ELR (cell line): ENCODE measurements at places on chromosomes 5 and 9.
A peak's percentile ranks its signal among the peaks of the same experiment; 100 is the strongest.

- DNase-seq = no peak
Observed at GRCh38 chr5:4717446-4717845, 422.7 kb upstream of the ADAMTS16 start.

GRCh38 chr5:116939641-116940040, 365.0 kb upstream of the SEMA6A start:
- DNase-seq = no peak

GRCh38 chr5:15021266-15022046, 149.9 kb upstream of the ANKH start:
- peak; percentile 58 for DNase-seq

DNA sequence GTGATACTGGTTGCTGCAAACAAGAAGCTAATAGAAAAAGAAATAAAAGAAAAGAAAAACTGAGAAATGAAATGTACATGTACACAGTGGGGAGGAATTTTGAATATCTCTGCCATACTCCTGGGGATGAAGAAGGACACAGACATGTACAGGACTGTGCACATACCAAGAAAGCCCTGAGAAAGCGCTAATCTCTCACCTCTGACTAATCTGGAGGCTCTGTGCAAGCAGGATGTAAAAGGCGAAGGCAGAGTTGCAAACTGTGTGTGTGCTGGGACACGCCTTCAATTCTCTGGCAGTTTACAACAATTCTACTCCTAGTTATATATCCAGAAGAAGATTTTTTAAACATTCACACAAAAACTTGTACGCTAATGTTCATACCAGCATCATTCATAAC, 211.4 kb downstream of the KIAA0825 start:
- DNase-seq = peak; percentile 8

DNA sequence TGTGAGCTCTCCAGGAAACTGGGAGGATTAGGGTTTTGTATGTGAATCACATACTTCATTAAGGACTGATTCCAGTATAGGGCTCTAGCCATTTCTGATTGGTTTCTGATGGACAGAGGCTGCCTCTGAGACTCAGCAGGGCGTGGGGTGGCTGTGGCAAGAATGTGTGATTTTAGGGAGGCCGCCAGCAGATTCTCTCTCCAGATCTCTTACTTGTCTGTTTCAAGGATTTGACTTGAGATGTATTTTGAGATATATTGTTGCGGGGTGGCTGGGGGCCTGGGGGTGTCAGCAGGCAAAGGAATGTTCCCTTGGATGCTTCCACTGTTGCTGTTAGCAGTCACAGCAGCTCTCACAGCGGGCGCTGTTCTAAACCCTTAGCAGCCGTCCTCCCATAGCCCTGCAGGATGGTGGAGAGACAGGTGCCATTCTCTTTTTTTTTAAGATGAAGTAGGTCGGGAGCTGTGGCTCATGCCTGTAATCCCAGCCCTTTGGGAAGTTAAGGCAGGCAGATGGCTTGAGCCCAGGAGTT, 8.0 kb upstream of the HNRNPAB start:
- DNase-seq = no peak

DNA sequence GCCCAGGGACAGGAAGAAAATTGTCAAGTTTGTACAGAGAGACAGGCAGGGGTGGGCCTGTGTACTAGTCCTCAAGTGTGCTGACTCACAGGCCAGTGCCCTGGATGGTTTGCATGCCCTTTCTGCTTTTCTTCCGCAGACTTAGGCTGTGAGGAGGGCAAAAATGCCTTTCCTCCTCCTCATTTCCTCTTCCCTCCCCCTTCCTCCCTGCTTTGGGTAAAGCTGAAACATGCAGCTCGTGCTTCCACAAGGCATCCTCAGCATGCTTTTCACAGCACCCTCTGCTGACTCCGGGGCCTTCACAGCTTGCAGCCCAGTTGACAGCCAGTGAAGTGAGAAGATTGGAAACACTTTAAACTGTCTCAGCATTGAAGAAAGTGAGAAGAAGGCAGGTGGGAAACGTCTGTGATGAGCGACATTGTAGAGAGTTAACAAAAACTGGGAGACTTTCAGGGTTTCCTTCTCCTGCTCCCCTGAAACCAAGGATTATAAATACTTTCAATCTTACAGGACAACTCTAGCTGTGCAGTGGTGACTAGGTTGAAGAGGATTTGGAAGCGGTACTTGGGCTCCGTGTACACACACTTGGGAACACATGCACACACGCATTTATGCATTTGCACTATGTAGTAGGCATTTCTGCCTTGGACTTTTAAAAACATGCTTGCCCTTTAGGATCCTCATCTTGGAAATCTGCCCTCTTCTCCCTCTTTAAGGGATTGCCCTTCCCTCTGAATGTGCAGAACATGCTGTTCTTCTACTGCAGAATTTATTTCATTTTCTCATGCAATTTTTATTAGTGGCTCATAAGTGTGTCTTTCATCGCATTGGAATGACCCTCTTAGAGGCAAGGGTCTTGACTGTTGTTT, 138.8 kb downstream of the GRIA1 start:
- peak; percentile 98 for DNase-seq

DNA sequence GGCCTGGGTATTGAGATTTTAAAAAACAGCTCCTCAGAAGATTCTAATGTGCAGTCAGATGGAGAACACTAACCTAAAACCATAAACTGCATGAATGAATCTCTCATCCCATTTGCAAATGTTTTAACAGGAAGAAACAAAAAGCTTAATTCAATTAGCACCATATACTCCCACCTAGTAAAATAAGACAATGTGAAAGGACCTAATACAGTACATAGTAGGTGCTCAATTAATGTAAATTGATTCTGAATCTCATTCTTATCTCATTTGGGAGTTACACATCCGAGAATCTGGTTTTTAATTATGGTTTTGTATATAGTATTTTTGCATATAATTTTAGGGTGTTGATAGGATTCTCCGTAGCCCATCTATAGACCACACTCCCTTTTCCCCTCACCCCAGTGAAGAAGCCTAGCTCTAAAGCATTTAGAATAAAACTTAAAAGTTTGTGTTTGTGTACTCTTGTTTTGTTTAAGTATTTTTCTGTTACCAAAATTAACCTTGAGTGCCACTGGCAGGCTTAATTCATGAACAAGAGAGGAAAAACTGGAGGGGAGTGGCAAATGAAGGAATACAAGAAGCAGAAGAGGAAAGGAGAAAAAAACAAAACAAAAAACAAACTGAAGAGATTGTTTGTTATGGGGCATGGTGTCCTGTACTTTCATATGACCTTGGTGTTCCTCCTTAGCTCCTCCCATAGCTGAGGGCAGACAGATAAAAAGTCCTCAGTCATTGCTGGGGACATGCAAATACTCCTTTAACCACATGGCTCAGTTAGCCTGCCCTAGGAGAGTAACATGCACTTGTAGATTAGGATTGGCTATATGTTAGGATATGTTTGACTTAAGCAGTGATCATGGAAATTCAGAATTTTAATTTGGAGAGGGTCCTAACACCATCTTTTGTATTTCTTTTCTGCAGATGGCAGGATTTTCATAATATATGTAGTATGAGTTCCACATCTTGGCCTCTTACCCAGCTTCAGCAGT, 1.2 kb downstream of the RNF14 start:
- DNase-seq = peak; percentile 25
